ENCODE measurements at places on chromosomes 5 and 9. TPM values are rescaled to one million over a fixed set of nuclear protein-coding genes. Genes with fewer than 3 reads are reported as not detected.

The ECSCR gene
- 51.6 TPM for total RNA-seq

GRCh38 chr9:76662476-76663281 lies 101.6 kb upstream of the PCA3 start:
- no peak for DNase-seq

GRCh38 chr9:120438836-120439546 lies 141.0 kb downstream of the CDK5RAP2 start:
- no peak for DNase-seq

DNA sequence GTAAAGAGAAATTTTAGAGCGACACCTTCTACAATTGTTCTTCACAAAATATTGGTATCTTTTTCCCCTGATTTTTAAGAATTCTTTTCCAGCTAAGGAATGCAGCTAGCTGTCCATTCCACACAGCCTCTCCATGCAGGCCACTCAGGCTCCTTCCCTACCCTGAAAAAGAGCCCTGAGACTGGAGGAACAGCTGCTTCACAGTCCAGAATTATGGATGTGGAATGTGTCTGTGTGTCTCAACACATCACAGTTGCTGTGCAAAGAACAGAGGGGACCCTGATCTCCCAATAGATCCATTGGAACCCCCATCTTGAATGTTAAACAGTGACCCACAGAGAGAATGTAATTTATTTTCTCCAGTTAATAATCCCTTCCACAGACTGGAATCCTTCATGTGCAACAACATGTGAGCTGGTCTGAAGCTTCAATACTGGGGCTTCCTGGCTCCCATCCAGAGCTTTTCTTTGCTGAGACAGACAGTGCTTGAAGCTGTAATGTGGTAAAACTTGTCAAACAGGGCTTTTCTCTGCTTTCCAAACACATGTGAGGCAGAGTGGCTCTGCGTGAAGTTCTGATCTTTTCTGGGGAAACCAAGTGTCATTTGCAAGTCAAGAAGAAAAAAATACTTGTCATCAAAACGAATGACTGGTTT lies 53.3 kb upstream of the SMC5 start:
- no peak for DNase-seq

- no peak for DNase-seq
Measured at GRCh38 chr5:153404747-153405146, 85.7 kb upstream of the GRIA1 start.

- no peak for DNase-seq
Measured at GRCh38 chr5:12623408-12623807, 719.2 kb upstream of the CTNND2 start.

The PCDHGA9 gene
- 3.2 TPM for total RNA-seq

- no peak for DNase-seq
Measured at GRCh38 chr5:17187786-17188170, 29.7 kb upstream of the BASP1 start.

DNA sequence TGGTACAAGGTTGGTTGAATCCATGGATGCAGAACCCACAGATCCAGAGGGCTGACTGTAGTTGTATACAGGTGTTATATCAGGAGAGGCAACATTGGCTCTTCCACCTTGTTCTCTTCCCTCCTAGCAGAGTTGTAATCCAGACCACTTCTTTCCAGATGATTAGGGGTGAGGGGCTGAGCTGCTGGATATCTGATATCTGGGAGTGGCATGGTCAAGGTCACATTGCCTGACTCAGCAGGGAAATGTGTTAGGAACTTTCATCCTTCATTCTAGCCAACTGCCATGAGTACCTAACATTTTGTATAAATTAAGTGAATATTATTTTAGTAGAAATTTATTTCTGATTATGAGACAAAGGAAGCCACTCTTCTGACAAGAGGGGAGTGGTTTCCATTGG lies 7.3 kb downstream of the DAPK1 start:
- no peak for DNase-seq

GRCh38 chr5:151591144-151591819 lies at the start of gene FAT2:
TSS of gene FAT2 (minus strand) at chr5:151591331. CDS start at chr5:151568931, 22,400 bp downstream.
- no peak for DNase-seq

The IL3 gene
- not detected for total RNA-seq

DNA sequence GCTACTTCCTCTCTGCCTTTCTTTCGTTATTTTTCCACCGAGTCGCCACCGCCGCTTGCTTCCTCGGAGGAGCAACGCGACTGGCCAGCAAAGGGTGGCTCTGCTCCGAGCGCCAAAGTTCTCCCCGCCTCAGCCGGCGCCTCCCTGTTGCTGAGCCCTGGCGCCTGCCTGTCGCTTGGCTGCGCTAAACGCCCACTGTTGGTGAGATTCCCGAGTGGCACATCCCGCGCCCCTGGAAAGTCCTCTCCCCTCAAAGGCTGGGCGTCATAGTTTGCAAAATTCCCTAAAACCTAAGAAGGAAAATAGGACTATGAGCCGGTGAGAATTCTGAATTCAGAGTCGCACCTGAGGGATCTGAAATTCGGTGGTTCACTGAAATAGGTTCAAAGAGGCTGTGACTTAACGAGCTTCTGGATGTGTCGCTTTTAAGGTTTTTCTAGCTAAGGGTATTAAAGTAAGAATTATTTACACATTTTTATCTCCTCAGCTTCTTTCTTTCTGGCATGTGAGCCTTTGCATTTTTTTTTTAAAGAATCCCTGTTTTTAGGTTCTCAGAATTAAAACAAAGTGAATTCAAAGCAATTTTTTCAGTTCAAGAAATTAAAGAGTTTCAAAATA lies at the start of gene GRIN3A:
Gene GRIN3A, minus strand, starts transcription at position 82 of the 618 bp plus-strand sequence. CDS start 668 bp downstream, outside the sequence.
- DNase-seq: no peak

DNA sequence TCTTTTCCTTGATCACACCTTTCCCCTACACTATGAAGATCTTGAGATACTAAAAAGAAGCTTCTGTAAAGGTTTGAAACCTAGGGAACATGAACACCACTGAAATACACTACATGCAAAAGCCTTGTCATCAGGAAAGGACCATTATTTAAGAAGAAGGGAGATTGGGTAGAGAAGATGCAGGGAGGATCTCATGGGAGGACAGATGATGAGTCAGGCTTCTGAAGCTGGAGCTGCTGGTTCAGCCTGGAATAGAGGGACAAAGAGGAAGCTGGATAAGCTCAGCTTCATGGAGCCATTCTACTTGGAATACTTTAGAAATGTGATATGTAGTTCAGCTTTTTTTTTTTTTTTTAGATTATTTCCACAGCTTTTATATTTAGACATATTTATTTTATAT lies 169.8 kb downstream of the MAN2A1 start:
- DNase-seq: no peak

- no peak for DNase-seq
Measured at GRCh38 chr9:31272456-31273295, 1111.8 kb upstream of the ACO1 start.

All from ascending aorta (tissue), 2 donors.